ENCODE measurements at places on chromosomes 5 and 9.

- DNase-seq = peak; percentile 41
These were observed 4.8 kb downstream of the GM2A start for GRCh38 chr5:151257731-151258181.

- no peak for DNase-seq
These were observed 133.0 kb downstream of the WNK2 start for GRCh38 chr9:93316726-93317494.

GRCh38 chr5:129125819-129126218 is 31.3 kb downstream of the ISOC1 start:
- no peak for DNase-seq

- no peak for DNase-seq
These were observed 14.7 kb downstream of the IGIP start for GRCh38 chr5:140140435-140140834.

- no peak for DNase-seq
These were observed 22.4 kb downstream of the NIPSNAP3B start for GRCh38 chr9:104786293-104786692.

DNA sequence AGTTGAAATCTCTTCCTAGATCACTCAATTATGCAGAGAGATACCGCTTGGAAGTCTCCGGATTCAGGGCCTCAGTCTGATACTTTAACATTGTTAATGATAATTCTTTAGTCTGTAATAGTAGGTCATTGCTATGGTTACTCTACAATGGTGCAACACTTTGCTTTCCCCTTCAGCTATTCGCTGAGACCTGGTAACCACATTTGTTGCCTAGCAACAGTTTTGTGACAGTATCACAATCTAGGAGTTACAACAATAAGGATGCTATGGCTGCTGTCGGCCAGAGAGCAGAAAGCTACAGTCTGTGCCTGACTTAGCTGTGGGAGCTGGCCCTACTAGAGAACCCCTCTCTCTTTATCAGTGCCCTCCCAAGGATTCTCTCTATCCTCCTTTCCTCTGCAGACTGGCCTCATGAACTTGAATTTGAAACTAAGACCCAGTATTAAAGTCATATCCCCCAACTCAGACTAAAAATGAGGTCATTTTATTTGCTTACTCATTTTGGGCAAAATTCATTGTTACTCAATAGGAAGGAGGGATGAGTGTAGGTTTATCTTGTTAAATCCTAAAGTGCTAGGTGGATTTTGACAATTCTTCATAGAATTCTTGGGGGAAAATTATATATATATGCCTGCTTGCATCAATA is 39.3 kb downstream of the NR2F1 start:
- peak; percentile 90 for DNase-seq

- DNase-seq = no peak
These were observed 5.3 kb upstream of the MSX2 start for GRCh38 chr5:174718880-174719610.

DNA sequence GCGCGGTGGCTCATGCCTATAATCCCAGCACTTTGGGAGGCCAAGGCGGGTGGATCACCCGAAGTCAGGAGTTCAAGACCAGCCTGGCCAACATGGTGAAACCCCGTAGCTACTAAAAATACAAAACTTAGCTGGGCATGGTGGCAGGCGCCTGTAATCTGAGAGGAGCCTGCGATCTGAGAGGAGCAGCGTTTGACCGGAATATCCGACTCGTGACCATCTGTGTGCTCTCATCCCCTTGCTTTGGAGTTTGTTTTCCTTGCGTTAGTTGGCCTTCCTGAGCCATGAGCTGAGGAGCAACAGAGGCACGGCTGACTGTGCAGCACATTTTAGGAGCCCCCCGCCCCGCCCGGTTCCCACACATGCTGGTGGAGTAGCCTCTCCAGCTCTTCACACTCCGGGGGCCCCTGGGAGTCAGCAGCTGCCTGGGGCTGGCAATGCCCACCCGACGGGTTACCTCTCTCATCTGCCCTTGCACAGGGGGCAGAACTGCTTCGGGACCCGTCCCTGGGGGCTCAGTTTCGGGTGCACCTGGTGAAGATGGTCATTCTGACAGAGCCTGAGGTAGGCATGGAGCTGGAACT is 3.0 kb downstream of the ADAMTS13 start:
- DNase-seq = no peak

DNA sequence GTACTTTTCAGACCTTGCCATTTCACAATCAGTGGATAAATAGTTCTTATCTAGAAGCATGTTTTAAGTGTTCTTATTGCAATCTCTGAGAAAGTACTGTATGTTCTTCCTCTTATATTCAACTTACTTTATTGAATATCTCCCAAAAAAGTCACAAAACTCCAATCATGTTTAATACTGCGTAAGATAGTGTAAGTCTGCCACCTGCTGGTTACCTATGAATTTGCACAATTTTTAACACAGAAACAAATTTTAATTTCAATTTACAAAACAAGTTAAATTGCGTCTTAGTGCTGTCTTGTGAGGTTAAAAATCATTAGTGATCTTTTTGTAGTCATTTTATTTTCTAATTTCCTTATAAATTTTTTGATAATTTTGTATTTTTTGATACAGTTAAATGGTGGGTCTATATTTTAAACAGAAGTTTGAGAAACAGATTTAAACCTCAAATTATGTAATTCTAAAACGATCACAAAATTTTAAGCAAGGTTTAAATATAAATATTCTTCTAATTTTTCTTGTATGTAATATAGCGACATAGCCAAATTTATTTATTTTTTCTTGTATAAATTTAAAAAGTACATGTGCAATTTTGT is 115.8 kb downstream of the EMB start:
- DNase-seq = peak; percentile 22

GRCh38 chr5:149636191-149636860 is 55.0 kb downstream of the ARHGEF37 start:
- no peak for DNase-seq

DNA sequence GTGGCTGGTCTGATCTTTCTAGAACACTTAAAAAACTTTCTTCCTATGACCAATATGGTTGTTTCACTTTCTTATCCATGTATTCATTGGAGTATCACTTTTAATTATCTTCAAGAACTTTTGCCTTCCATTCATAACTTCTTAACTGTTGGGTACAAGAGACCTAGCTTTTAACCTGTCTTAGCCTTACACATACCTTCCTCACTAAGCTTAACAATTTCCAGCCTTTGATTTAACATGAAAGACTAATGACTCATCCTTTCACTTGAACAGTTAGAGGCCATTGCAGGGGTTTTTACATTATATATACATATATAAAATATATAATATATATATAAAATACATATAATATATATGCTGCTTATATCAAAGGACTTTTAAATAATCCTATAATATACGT is 57.9 kb downstream of the ABHD17B start:
- DNase-seq = peak; percentile 5
